Astrocyte (in vitro differentiated cells and primary cell): ENCODE measurements at places on chromosomes 12 and 14. TPM values are rescaled to one million over a fixed set of nuclear protein-coding genes. Genes with fewer than 3 reads are reported as not detected.

The PRIMA1 gene
- total RNA-seq, result not detected in 2 replicates

The IFI27 gene
- total RNA-seq, result 1,022 and 1,408 TPM in 2 replicates

DNA sequence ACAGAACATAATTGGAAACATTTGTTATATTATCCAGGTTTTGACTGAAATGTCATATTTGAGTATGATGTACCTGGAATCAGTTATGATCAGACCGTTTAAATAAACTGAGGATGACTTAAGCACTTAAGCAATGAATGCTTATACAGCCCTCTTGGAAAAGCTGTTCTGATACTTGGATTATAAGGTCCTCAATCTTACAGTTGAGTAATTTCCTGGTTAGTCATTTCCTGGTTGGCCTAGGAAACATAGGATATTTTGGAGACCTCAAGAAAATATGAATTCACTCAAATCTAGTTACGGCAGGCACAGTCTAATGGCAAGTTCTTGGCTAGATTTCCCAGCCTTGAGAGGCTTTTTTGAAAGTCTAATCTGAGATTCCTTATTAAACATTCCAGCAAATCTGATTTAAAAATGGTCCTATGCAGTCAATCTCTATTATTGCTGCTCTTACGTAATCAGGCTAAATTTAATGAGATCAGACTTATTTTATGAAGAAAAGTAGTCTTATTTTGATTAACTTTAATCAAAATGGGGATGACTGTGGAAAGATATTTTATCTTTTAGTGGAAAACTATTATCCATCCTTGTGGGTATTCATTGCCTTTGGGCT, 447.2 kb downstream of the SNAPC1 start:
- no peaks in the 10 kb centered on the region for H3K27me3 ChIP-seq
- H3K27ac ChIP-seq, result peak overlapping the region; percentile 35
- DNase-seq, result peak; percentile 87
- H3K4me1 ChIP-seq, result peaks cover 14% of the 10 kb centered on the region
- H3K36me3 ChIP-seq, result no peaks in the 10 kb centered on the region
- no peak overlapping the region for H3K4me3 ChIP-seq

The KRT82 gene
- not detected in 2 replicates for total RNA-seq

The ENO2 gene
- total RNA-seq, result 46.4 and 47.7 TPM in 2 replicates

DNA sequence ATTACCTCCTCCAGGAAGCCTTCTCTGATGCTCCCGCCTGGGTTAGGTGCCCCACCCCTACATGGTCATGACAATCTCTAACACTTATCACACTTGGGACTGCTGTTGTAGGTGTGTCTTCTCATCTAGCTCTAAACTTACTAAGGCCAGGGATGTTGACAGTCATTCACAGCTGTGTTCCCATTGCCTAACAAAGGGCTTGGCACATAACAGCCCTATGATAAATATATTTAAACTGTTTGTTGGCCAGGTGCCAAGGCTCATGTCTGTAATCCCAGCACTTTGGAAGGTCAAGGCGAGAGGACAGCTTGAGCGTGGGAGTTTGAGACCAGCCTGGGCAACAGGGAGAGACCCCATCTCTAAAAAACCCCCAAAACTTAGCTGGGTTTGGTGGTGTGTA, 98.8 kb upstream of the RGS6 start:
- H3K36me3 ChIP-seq, result no peaks in the 10 kb centered on the region
- H3K4me1 ChIP-seq, result no peaks in the 10 kb centered on the region
- no peaks in the 10 kb centered on the region for H3K27me3 ChIP-seq
- H3K27ac ChIP-seq, result no peak overlapping the region
- DNase-seq, result no peak

The ASB2 gene
- 0.25 TPM in 1 of 2 replicates, not detected in the other for total RNA-seq

DNA sequence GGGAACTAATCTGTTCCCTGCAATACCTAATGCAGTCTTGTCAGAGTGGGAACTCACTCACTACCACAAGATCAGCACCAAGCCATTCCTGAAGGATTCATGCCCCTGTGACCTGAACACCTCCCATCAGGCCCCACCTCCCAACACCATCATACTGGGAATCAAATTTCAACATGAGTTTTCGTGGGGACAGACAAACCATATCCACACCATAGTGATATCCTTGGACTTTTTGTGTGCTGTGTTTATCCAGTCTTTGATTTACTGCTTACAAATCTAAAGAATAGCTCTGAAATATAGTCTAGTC, 243.5 kb downstream of the FBXL14 start:
- H3K4me1 ChIP-seq, result peaks cover 15% of the 10 kb centered on the region
- no peaks in the 10 kb centered on the region for H3K36me3 ChIP-seq
- H3K27me3 ChIP-seq, result no peaks in the 10 kb centered on the region

DNA sequence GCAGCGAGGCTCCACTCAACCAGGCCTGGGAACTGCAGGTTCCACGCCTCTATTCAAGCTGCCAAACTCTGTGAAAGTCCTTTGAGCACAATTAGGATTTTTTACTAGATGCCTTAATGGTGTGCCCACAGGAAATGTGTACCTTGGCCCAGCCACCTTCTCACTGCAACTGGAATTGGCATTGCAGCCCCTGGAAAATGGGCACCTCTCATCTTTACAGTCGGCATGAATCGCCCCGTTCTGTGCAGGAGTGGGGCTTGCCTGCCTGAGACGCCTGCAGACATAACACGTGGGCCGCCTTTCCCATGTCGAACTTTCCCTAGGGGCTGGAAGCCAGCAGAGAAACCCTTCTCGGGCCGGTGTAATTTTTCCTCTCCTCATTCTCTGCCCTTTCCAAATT, 42.0 kb upstream of the ELK3 start:
- DNase-seq, result no peak
- no peaks in the 10 kb centered on the region for H3K27me3 ChIP-seq
- no peak overlapping the region for H3K27ac ChIP-seq
- no peak overlapping the region for H3K4me3 ChIP-seq
- no peaks in the 10 kb centered on the region for H3K4me1 ChIP-seq

GRCh38 chr14:104105822-104106470, 20.4 kb downstream of the ASPG start:
- no peak overlapping the region for H3K27ac ChIP-seq
- no peaks in the 10 kb centered on the region for H3K4me1 ChIP-seq
- H3K36me3 ChIP-seq, result no peaks in the 10 kb centered on the region
- no peak for DNase-seq
- H3K4me3 ChIP-seq, result no peak overlapping the region
